Subcutaneous preadipocyte (primary cell): ENCODE measurements at places on chromosomes 13 and 19. TPM values are rescaled to one million over a fixed set of nuclear protein-coding genes. Genes with fewer than 3 reads are reported as not detected.

TPTE2 gene
- total RNA-seq, result not detected in 2 replicates

RFPL4A gene
- total RNA-seq, result not detected in 2 replicates

MEIOSIN gene
- not detected in 2 replicates for total RNA-seq

OR4F17 gene
- not detected in 2 replicates for total RNA-seq

LMO7 gene
- total RNA-seq, result 19.1 and 25.6 TPM in 2 replicates

LGALS4 gene
- total RNA-seq, result not detected in 2 replicates

ZNF726 gene
- 2.9 and 6.5 TPM in 2 replicates for total RNA-seq

UNC13A gene
- total RNA-seq, result under 0.01 and 0.39 TPM in 2 replicates

SHISA7 gene
- not detected in 2 replicates for total RNA-seq

BRME1 gene
- 0.78 and 1.1 TPM in 2 replicates for total RNA-seq

SIGLEC8 gene
- total RNA-seq, result not detected in 2 replicates

LHB gene
- total RNA-seq, result not detected in 2 replicates

KLK3 gene
- not detected in 2 replicates for total RNA-seq

KLK7 gene
- not detected in 2 replicates for total RNA-seq

DAND5 gene
- total RNA-seq, result not detected in 2 replicates

RPL28 gene
- total RNA-seq, result 171 and 427 TPM in 2 replicates

ZNF787 gene
- total RNA-seq, result 26.5 and 39.7 TPM in 2 replicates

CLC gene
- not detected in 2 replicates for total RNA-seq

CGB8 gene
- not detected in 2 replicates for total RNA-seq

KCNRG gene
- 2.6 and 3.7 TPM in 2 replicates for total RNA-seq

SMIM44 gene
- not detected in 2 replicates for total RNA-seq

APLP1 gene
- total RNA-seq, result 0.37 and 1.2 TPM in 2 replicates

TBCB gene
- total RNA-seq, result 96.8 and 161 TPM in 2 replicates

FAM124A gene
- total RNA-seq, result 1.4 and 1.8 TPM in 2 replicates

ZNF497 gene
- total RNA-seq, result 0.73 and 0.78 TPM in 2 replicates

FCAR gene
- not detected in 2 replicates for total RNA-seq

DDX39A gene
- 73.9 and 99.9 TPM in 2 replicates for total RNA-seq

MUC16 gene
- under 0.01 TPM in 1 of 2 replicates, not detected in the other for total RNA-seq

PHLDB3 gene
- total RNA-seq, result 9.6 and 10.2 TPM in 2 replicates

CFAP97D2 gene
- total RNA-seq, result not detected in 2 replicates

JSRP1 gene
- not detected in 2 replicates for total RNA-seq

SPPL2B gene
- total RNA-seq, result 23.1 and 26.2 TPM in 2 replicates

F2RL3 gene
- total RNA-seq, result not detected in 2 replicates

ZSWIM4 gene
- 1.5 and 3.5 TPM in 2 replicates for total RNA-seq

ZNF506 gene
- 8.6 and 9.6 TPM in 2 replicates for total RNA-seq

SERP2 gene
- 4.7 and 5.9 TPM in 2 replicates for total RNA-seq
